ENCODE measurements at places on chromosomes 3 and 15.

DNA sequence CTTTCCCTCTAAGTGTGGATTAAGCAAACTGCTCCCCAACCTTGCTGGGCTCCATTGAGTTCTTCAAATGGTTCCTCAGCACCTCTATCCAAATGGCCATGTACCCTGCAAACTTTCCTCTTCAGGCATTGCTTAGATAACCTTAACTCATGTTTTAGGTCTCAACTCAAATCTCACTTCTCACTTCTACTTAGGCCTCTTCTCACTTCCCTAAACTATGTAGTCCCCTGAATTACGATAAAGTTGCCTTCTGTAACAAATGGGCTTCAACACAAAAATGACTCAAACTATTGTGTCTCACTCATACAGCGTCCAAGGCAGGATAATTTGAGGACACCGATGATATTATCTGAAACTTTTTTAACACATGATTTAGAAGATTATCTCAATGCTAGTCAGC, 62.4 kb upstream of the STAC start:
- DNase-seq = no peak

- DNase-seq = no peak
Measured at GRCh38 chr3:60169755-60170154, 1081.5 kb downstream of the FHIT start.

GRCh38 chr3:43024181-43024885, 45.2 kb downstream of the GASK1A start:
- no peak for DNase-seq

GRCh38 chr3:123090728-123091531, 24.1 kb downstream of the PDIA5 start:
- no peak for DNase-seq

DNA sequence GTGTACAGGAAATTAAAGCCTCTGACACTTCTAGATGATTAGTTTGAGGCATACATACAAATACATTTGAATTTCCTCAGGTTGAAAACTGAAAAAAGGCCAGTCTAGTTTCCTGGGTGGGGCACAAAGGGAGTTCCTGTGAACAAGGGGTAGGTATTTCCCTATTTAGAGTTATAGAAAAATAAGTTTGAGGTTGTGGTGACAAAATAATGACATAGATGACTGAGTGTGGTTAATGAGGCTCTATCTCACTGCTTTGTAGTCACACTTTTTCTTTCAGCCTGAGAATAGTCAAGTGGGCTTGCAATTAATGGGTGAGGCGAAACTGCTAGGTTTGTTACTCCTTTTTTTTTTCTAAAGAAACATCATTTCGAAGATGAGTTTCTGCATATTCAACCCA, 4.3 kb downstream of the SLCO3A1 start:
- no peak for DNase-seq

GRCh38 chr3:130341388-130341787, 4.1 kb upstream of the COL6A5 start:
- no peak for DNase-seq
